ENCODE measurements at places on chromosomes 7 and 10.
A peak's percentile ranks its signal among the peaks of the same experiment; 100 is the strongest.

- no peak within 1 kb of the TSS for H3K27ac ChIP-seq
- H3K36me3 ChIP-seq = peaks cover 6% of the 10 kb centered on the region
- peaks cover 57% of the 10 kb centered on the region for H3K27me3 ChIP-seq
- peaks cover 11% of the 10 kb centered on the region for H3K4me1 ChIP-seq
- DNase-seq = peak; percentile 16
These were observed at the start of gene SMO for GRCh38 chr7:129188372-129188891. Gene SMO (plus strand): TSS chr7:129188633. CDS start chr7:129189152, 519 bp downstream.

DNA sequence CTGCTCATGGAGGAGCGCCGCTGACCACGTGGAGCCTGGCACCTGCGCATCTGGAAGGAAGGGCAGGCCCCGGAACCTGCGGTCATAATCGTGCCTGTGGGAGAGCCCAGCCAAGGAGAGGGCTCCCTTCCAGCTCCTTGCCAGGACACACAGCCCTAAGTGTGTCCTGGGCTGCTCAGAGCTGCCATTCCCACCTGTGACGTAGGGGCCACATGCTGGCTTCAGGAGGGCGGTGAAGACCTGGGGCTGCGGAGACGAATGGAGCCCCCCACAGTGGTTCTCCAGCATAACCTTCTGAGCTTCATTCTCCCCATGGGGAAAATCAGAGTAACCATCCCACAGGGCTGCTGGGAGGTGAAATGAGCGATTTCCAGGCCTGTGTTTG is 127.6 kb upstream of the CHST15 start:
- peaks cover 2% of the 10 kb centered on the region for H3K27me3 ChIP-seq
- no peak overlapping the region for H3K4me3 ChIP-seq
- no peak overlapping the region for H3K27ac ChIP-seq
- no peak for DNase-seq
- H3K4me1 ChIP-seq = peaks cover 3% of the 10 kb centered on the region

GRCh38 chr7:47937065-47937687 is 11.1 kb downstream of the PKD1L1 start:
- H3K4me1 ChIP-seq = peaks cover 7% of the 10 kb centered on the region
- H3K27me3 ChIP-seq = no peaks in the 10 kb centered on the region
- DNase-seq = no peak
- peaks cover 2% of the 10 kb centered on the region for H3K36me3 ChIP-seq
- H3K27ac ChIP-seq = no peak overlapping the region

DNA sequence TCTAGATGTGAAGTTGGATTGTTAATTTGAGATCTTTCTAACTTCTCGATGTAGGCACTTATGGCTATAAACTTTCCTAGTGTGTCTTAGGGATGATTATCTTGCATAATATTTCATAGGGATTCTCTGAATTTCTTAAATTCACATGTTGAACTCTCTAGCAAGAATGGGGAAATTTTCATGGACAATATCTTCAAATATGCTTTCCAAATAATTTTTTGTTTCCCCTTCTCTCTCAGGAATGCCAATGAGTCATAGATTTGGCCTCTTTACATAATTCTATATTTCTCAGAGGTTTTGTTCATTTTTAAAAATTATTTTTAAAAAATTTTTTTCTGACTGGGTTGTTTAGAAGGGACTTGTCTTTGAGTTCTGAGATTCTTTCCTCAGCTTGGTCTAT is 68.9 kb downstream of the MGAM2 start:
- no peaks in the 10 kb centered on the region for H3K4me1 ChIP-seq
- H3K36me3 ChIP-seq = no peaks in the 10 kb centered on the region
- no peak for DNase-seq
- H3K4me3 ChIP-seq = no peak overlapping the region
- peaks cover 2% of the 10 kb centered on the region for H3K27me3 ChIP-seq
- no peak overlapping the region for H3K27ac ChIP-seq

GRCh38 chr7:66503036-66503370 is 125.7 kb upstream of the KCTD7 start:
- H3K36me3 ChIP-seq = no peaks in the 10 kb centered on the region
- H3K4me3 ChIP-seq = no peak overlapping the region
- peaks cover 10% of the 10 kb centered on the region for H3K27me3 ChIP-seq
- no peaks in the 10 kb centered on the region for H3K4me1 ChIP-seq
- no peak overlapping the region for H3K27ac ChIP-seq

- peaks cover 72% of the 10 kb centered on the region for H3K4me1 ChIP-seq
- peaks cover 19% of the 10 kb centered on the region for H3K36me3 ChIP-seq
- H3K4me3 ChIP-seq = peak overlapping the region; percentile 91
- peak overlapping the region; percentile 97 for H3K27ac ChIP-seq
These were observed 950 bp upstream of the GCC1 start for GRCh38 chr7:127586346-127586745.

DNA sequence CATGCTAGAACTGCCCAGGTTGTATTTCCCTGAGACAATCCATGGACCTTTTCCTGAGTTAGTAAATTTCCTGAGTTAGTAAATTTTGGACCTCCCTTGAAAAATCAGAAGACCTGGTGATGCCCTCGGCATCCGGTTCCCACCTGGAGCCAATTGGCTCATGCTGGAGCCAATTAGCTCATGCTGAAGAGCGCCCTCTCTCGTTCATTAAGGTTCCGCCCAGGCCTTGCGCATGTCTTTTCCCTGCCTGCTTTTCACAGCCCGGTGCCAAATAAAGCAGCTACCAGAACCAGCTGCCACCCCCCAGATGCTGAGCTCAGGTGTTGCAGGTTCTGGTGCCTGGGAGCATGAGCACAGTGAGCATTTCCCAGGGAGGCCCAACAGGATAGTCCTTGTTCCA is 96.2 kb downstream of the APBB1IP start:
- H3K4me1 ChIP-seq = peaks cover 7% of the 10 kb centered on the region
- H3K27me3 ChIP-seq = no peaks in the 10 kb centered on the region
- no peak overlapping the region for H3K27ac ChIP-seq
- peaks cover 9% of the 10 kb centered on the region for H3K36me3 ChIP-seq
- peak; percentile 9 for DNase-seq

- H3K36me3 ChIP-seq = no peaks in the 10 kb centered on the region
- H3K27ac ChIP-seq = no peak overlapping the region
- peaks cover 1% of the 10 kb centered on the region for H3K27me3 ChIP-seq
- no peaks in the 10 kb centered on the region for H3K4me1 ChIP-seq
These were observed 45.5 kb downstream of the MYOF start for GRCh38 chr10:93436591-93437085.

- H3K27ac ChIP-seq = no peak overlapping the region
- H3K4me3 ChIP-seq = no peak overlapping the region
- H3K36me3 ChIP-seq = no peaks in the 10 kb centered on the region
- H3K27me3 ChIP-seq = no peaks in the 10 kb centered on the region
These were observed 16.7 kb downstream of the FAM107B start for GRCh38 chr10:14757986-14758385.

DNA sequence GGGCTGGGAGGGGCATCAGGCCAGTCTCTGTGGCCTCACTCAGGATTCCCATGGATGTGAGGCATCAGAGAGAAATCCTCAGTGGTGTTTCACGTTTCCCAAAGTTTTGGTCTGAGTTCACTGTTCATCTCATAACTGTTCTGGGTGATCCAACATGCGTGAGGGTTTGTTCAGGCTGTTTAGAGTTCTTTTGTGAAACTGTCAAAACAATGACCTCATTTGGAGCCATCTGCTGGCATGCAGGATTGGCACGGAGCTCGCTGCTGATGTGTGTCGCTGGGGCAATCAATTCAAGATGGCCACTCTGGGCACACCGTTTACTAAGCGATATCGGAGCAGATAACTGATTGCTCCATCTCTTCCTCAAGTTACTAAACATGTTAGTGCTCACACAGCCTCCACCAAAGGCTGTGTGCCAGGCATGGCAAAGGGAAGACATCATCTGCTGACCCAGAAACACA is 365.6 kb downstream of the WDR11 start:
- no peak overlapping the region for H3K27ac ChIP-seq
- no peaks in the 10 kb centered on the region for H3K4me1 ChIP-seq
- H3K4me3 ChIP-seq = no peak overlapping the region
- no peak for DNase-seq

DNA sequence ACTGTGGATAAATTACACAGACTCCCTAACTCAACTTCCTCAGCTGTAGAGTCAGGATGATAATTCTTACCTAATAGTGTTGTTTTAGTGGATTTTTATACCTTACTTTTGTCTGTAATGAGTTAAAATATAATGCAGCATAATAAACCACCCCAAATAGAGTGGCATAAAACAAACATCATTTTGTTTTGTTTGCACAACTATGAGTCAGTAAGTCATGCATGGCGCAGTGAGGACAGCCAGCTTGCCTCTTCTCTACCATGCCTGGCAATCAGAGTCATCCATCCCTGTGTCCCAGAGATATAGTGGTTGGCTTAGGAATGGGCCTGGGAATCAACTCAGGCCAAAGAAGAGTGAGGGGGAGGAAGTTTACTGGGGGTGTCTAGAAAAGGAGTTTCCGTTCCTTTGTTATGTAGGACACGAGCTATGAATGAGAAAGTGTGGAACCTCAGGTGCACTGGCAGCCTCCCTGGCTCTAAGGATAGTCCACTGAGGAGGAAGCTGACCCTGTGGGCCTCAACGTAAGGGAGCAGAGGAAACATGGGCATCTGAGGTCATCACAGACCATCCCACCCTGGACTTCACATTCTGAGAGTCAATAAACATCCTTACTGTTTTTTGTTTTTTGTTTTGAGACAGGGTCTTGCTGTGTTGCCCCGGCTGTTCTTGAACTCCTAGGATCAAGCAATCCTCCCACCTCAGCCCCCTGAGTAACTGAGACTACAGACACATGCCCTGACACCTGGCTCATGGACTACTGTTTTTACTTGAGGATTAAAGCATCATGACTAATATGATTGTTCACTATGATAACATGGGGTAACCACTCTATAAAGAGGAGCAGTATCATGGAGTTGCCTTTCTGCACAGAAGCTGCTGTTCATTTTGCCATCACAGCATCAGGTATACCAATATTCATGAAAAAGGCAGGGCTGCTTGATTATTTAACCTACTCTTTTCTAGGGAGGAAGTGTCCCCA is 21.0 kb upstream of the GRB10 start:
- no peaks in the 10 kb centered on the region for H3K36me3 ChIP-seq
- no peak overlapping the region for H3K4me3 ChIP-seq
- peaks cover 4% of the 10 kb centered on the region for H3K4me1 ChIP-seq
- no peak for DNase-seq
- H3K27me3 ChIP-seq = peaks cover 9% of the 10 kb centered on the region
- H3K27ac ChIP-seq = no peak overlapping the region

- H3K4me3 ChIP-seq = no peak overlapping the region
- H3K4me1 ChIP-seq = peaks cover 2% of the 10 kb centered on the region
- H3K27me3 ChIP-seq = peaks cover 20% of the 10 kb centered on the region
- no peaks in the 10 kb centered on the region for H3K36me3 ChIP-seq
- no peak overlapping the region for H3K27ac ChIP-seq
These were observed 110.3 kb downstream of the VIPR2 start for GRCh38 chr7:159034394-159034793.

DNA sequence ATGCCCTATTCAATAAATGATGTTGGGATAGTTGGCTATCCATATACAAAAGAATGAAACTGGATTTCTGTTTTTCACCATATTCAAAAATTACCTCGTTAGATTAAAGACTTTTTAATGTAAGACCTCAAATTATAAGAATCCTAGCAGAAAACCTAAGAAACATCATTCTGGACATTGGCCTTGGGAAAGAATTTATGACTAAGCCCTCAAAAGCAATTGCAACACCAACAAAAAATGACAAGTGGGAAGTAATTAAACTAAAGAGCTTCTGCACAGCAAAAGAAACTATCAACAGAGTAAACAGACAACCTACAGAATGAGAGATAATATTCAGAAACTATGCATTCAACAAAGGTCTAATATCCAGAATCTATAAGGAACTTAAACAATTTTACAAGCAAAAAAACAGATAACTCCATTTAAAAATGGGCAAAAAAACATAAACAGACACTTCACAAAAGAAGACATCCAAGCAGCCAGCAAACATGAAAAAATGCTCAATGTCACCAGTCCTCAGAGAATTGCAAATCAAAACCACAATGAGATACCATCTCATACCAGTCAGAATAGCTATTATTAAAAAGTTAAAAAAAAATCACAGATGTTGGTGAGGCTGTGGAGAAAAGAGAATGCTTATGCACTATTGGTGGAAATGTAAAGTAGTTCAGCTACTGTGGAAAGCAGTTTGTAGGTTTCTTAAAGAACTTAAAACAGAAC is 309.8 kb downstream of the AHR start:
- no peak overlapping the region for H3K27ac ChIP-seq
- no peak for DNase-seq
- peaks cover 3% of the 10 kb centered on the region for H3K27me3 ChIP-seq
- H3K4me1 ChIP-seq = no peaks in the 10 kb centered on the region

DNA sequence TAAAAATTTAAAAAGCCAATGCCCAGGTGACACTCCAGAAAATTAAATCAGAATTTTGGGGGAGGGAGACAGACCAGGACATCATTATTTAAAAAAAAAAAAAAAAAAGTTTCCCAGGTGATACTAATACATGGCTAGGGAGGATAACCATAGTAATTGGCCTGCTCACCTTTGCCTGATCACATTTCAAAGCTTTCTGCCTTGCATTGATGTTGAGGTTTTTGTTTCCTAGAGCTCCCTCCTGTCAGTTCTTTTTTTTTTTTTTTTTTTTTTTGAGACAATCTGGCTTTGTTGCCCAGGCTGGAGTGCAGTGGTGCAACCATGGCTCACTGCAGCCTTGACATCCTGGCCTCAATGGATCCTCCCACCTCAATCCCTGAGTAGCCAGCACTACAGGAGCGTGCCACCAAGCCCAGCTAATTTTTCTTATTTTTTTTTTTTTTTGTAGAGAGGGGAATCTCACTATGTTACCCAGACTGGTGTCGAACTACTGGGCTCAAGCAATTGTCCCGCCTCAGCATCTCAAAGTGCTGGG is 38.1 kb downstream of the CPED1 start:
- H3K27ac ChIP-seq = no peak overlapping the region
- no peak for DNase-seq
- H3K36me3 ChIP-seq = peaks cover 3% of the 10 kb centered on the region
- no peaks in the 10 kb centered on the region for H3K4me1 ChIP-seq

DNA sequence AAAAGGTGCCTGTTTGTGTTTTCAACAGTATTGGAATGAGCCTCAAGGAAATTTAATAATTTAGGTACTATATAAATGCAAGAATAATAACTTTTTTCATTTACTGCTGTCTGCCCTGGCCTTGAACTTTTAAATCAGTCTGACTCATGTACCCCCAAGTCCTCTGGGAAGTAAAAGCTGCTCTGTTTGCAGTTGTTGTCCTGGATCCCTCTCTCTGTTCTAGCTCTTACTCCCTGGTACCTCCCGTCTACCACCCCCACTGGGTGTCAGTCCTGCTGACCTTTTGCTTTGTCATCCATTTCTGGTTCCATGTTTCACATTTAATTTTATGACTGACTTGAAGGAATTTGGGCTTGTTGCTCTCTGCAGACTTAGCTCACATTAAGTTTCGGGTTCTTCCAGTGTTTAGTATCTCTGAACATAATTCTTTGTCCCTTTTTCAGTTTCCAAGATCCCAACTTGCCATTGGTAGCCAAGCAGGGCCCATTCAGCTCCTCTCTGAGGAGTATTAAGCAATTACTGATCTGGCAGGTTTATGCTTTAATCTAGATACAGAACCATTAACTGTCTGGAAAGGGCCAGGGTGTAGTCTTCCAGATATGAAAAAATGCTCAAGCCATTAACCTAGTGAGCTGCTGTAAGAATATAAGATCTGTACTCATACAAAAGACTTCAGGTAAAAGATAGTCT is 208.7 kb upstream of the FAM3C start:
- H3K27ac ChIP-seq = no peak overlapping the region
- DNase-seq = no peak
- no peak overlapping the region for H3K4me3 ChIP-seq
- no peaks in the 10 kb centered on the region for H3K4me1 ChIP-seq
- no peaks in the 10 kb centered on the region for H3K36me3 ChIP-seq

Data from naive thymus-derived CD8-positive, alpha-beta T cell (primary cell).